ENCODE measurements at places on chromosomes 1 and 21.

- peak; percentile 4 for DNase-seq
Measured at GRCh38 chr1:43274125-43274803, 4.5 kb downstream of the TMEM125 start.

- DNase-seq, result no peak
Measured at GRCh38 chr1:212920896-212921295, 29.4 kb upstream of the VASH2 start.

- DNase-seq, result no peak
Measured at GRCh38 chr1:234986750-234987414, 141.8 kb downstream of the TOMM20 start.

DNA sequence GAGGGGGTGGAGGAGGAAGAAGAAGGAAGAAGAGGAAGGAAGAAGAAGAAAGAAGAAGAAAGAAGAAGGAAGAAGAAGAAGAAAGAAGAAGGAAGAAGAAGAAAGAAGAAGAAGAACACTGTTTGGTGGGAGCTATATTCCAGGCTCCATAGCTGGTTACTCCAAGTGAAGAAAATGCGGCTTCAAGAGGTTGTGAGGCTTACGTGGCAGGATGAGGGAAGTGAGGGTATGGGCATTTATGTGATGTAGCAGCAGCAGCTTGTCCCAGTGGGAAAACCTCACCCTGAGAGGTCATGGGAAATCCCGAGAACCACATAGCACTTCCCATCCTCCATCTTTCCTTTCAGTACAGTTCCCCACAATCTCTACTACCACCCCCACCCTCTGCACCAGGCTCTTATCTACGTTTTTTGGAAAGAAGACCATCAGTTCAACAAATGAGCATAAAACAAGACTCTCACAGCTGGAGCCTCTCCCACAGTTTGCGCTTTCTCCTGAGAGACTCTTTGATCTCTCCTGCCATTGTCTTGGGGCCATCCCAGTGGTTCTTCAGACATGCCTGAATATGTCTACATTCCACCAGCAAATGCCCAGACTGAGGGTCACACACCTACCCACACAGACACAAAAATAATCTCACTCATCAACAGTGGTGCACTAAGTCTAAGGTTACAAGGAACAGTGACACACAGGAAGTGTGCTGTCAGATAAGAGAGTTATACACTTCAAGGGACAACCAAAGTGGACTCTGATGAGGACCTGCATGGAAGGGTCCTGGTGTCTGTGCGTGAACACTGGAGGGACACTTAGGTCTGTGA, 77.9 kb upstream of the KCNJ15 start:
- no peak for DNase-seq

- DNase-seq, result no peak
Measured at GRCh38 chr1:201433609-201434008, 12.1 kb upstream of the TNNI1 start.

GRCh38 chr1:88472298-88472697, 211.8 kb upstream of the PKN2 start:
- no peak for DNase-seq

DNA sequence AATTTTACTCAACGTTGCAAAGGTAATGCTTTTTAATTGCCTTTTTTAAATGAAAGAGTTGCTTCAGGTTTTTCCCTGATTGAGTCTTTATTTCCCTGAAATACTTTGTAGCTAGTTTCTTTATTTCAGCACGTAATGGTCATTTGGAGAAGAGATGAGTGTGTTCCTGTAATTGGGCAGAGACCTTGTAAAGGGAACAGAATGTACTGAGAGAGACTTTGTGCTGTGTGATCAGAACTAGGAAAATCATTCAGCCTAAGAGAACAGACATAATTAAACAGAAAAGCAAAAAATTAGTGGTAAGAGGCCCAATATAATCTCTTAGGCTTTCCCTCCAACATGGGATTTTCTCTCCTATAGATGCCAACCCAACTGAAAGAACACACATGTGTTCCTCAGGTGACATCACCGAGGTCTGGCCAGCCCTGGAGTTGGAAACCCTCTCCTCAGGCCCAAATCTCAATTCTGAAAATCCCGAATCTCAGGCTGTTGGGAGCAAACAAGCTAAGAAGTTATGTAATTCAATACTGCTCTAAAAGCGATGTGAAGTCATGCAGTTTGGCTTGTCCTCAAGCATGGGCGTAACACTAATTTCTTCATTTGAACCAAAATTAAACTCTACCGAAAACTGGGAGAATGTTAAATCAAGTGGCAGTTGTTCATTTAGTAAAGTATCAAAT, 102.0 kb downstream of the TGFB2 start:
- no peak for DNase-seq

DNA sequence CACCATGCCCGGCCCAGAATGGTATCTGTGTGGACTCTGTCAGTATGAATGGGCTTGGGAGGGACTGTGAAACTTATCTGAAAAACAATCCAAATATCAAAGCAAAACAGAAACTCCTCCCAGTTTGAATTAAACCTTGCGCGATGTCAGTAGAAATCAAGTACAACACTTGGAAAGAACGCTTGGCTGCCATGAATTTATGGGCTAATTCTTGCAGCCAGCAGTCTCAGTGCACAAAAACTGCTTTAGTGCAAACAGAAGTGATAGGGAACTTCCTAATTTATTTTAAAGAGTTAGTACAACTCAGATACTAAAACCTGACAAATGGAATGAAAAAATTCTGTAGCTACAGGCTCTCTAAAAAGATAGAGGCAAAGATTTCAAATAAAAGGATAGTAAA, 8.5 kb downstream of the CLCA1 start:
- no peak for DNase-seq

DNA sequence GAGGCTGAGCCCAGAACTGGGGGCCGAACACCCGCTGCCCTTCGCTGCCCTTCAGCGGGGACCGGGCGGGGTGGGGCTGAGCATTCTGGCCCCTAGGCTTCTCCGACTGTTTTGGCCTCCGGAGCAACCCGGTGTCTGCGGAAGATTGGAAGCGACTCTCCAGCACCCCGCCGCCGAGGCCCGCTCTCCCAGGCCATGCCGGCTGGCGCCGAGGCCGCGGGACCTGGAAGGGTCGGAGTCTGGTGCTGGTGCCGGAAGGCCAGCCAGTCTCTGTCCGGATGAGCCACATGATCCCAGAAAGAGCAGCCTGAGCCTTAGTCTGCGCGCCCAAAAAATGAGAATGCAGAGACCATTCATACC, 272.0 kb downstream of the FOXD2 start:
- no peak for DNase-seq

GRCh38 chr1:147494998-147495580, 46.2 kb upstream of the BCL9 start:
- DNase-seq, result peak; percentile 53

- no peak for DNase-seq
Measured at GRCh38 chr1:61752921-61753389, 10.7 kb downstream of the PATJ start.

- no peak for DNase-seq
Measured at GRCh38 chr1:217494767-217495166, 136.1 kb downstream of the GPATCH2 start.

DNA sequence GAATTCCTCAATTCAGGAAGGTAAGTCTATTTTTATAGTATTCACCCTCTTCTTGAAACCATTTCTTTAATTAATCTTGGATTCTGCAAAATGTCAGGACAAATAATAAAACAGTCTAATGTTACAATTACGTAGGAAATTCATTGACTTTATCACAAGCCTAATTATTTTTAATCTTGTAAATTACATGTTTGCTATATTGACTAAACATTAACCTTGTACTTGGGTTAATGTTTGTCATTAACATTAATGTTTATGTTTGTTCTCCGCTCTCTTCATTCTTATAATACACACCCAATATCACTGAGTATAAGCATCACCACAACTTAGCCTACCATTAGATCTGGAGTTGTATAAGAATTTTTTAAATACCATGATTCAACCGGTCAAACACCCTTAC, 2.8 kb downstream of the GCLM start:
- DNase-seq, result no peak

DNA sequence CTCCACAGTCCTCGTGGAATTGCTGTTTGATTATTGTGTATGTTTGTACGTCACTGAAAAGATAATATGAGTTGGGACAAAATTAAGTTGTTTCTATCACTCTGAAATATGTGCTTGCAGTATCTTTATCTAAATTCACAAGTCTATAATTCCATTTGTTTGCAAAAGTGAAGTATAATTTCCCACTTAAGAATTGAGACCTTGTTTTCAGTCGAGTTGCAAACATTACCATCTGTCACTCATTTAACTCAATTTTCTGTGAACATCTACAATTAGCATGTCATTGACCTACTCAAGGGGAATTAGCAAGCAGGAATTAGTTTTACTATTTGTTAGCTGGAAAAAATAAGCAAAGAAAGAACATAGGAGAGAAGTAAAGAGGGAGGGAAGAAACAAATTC, 195.8 kb downstream of the TPR start:
- DNase-seq, result no peak

DNA sequence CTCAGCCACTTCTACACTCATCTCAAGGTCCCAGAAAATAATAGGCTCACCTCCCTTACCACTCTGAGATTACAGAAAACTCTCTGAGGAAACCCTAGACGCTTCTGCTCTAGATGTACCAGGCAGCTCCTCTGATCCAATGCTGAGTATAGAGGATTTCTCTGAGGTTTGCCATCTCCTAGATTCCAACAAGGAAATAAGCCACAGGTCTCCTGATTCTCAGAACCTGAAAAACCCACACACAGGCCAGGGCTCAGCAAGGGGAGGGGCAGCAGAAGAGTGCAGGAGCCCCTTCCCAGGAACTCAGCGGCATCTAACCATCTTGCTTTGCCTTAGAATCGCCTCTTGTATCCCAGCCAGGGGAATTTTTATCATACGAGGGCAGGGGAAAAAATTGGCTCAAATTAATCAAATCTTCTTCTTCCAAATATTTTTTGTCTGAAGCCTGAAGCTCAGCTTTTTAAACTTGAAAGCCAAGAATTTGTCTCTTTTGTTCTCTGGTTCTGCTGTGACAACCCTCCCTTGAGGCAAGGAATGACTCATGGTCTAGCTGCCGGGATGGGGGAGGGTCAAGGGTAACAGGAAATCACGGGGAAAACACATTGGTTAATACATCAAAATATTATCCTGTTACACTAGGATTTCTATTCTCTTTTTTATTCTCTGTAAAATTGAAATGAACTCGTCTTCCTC, 30.8 kb downstream of the GORAB start:
- DNase-seq, result no peak

DNA sequence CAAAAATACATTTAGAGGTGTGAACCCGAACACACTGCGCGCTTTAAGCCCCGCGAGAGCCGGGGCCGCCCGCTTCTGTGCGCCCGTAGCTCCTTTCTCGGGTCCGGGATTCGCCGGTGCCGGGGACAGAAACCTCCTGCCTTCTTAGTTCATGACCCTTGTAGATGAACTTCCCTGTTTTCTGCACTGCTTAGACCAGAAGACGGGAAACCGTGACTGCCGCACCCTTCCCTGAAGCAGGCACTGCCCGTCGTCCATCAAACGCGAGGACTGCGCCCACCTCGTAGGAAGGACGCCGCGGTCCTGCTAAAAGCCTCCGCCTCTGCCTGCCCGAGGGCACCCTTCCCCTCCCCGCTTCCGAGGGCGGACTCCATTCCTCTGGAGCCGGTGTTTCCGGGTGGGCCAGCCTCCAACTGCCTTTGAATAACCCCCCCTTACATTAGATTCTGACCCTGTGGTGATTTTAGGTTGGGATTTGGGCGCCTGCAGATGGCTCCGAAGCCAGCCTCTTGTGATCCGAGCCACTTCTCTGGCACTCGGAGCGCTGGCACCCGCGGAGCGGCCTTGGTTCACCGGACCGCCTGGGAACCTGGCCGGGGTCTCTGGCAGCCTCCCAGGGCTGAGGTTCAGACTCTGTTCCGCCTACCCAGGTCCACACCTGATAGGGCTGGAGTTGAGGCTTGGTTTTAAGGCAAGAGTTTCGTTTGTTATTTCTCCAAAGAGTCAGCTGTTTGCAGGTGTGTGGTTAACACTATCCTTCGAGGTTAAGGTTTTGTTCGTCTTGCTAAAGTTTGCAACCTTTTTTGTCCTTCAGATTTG, 1.2 kb upstream of the PTTG1IP start:
- DNase-seq, result no peak

DNA sequence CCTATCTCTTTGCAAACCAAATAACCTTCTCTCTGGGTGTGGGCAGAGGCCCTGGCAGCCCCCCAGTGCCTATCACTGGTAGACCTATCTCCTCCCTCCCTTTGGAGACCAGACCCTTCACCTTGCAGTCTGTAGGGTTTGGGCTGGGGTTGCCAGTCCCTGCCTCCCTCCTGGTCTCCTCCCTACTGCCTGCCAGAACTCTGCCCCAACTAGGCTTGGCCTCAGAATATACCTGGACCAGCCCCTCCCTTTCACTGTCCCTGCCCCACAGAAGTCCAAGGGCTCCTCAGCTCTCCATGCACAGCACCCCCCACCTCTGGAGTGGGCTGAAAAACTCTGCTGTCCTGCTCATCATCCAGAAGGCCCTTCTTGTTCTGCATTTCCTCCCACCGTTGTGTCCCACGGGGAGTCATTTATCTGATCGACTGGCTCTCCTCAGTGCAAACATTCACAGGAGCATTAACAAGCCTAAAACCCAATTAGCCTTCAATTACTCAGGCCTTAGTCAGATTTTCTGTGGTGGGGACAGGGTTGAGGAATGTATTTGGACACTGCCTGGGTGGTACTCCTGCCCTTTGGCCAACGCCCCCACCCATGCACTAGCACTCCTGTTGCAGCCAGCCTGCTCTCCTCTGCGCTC, 27.7 kb upstream of the DMBX1 start:
- no peak for DNase-seq

DNA sequence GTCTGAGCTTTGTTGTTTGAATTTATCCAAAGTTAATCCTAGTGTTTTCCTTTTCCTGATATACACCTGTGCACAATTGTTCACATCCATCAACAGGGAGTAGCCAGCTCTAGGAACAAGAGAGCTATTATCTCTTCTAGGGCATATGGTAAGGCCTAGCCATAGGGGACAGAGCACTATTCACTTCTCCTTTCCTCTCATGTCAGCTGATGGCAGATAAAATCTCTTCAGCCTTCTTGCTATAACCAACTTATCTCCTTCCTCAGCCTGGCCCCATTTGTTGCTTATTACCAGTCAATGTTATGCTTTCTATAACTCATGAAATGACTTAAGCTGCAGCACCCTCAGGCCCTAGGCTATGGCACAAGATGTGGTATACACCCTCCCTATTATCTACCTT, 38.9 kb downstream of the PATJ start:
- DNase-seq, result no peak

GRCh38 chr1:12649971-12650421, 6.1 kb downstream of the AADACL4 start:
- no peak for DNase-seq

GRCh38 chr1:195934817-195935553, 673.3 kb downstream of the KCNT2 start:
- DNase-seq, result no peak

DNA sequence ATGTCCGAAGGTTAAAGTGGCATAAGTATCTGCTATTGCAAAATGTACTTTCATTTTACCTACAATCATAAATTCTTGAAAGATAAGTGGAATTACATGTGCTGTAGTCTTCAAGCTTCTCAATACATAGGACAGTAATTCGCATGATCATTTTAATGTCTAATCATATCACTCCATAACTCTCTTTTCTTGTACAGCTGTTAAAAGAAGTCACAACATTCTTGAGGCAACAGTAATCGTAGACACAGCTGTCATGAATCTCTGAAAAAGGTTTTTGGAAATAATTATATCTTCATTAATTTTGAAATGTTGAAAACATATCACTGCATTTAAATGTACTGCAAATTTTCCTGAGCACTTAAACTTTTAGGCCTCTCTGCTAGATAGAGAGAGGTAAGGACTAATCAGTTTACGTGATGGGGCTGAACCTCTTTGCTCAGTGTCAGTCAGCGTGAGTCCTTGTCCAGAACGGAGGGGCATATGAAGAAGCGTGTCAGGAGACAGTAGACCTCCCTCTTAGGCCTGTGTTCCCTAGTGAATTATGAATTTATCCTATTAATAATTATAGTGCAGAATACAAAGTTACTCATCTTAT, 133.4 kb downstream of the NEK7 start:
- DNase-seq, result no peak

All from activated naive CD4-positive, alpha-beta T cell (primary cell).